ENCODE measurements at places on chromosomes 1 and 21.

DNA sequence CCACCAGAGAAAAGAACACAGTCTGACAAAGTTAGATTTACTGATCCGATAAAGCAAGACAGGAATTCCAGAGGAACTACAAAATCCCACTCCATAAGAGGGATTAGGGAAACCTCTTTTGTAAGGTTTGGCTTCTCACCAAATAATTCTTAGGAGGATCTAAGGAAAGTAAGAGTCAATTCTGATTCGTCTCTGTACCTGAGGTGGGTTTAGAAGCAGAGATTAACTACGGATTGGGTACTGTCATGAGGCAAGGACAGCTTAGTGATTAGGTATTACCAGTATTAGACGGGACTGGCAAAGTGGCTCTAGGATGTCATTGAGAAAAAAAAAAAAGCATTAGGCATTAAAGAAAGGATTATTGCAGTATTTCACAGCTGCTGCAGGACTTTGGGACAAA is 371.7 kb upstream of the BRINP3 start:
- DNase-seq = no peak

GRCh38 chr1:184392067-184392466 is 5.2 kb downstream of the C1orf21 start:
- no peak for DNase-seq

GRCh38 chr1:115685029-115685705 is 43.4 kb downstream of the VANGL1 start:
- no peak for DNase-seq

DNA sequence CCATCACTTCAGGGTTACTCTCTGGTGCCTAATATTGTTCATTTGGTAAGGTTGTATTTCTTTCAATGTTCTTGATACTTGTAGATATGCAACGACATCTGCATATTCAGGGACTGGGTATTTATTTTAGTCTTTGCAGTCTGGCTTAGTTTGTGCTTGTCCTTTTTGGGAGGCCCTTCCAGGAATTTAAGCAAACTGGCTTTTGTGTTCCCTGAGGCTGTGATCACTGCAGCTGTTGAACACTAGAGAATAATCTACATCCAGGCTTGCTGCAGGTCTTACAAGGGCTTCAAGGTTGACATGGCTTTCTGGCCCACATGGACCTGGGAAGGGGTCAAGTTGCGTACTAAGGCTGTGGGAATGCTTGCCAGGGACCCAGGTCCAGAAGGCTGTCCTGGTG is 72.1 kb downstream of the CCDC18 start:
- no peak for DNase-seq

DNA sequence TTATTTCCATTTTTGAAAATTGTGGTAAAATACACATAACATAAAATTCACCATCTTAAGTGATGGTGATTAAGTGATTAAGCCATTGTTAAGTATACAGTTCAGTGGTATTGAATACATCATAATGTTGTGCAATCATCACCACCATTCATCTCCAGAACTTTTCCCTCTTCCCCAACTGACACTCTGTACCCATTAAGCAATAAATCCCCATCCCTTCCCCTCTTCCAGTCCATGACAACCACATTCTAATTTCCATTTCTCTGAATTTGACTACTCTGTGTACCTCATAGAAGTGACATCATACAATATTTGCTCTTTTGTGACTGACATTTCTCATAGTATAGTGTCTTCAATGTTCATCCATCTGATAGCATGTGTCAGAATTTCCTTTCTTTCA is 124.8 kb downstream of the DISC1 start:
- DNase-seq = no peak

DNA sequence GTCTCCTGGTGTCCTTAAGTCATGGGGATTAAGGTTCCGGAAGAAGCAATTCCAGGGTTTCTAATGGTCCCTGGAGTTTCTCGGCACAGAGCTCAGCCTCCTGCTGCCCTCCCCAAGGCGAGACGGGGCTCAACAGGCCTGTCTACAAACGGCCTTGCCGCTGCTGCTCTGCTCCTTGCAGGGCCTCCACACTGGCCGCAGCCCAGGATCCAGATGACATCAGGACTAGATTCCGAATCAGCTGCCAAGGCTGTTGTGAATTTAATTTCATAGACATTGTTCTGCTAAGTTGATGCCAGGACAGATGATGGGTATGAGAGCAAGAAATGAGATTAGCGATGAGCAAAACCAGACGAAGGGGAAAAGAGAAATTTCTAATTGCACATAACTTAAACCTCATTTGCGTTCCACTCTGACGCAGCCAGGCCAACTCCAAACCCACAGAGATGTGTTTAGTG is 103.6 kb upstream of the BACE2 start:
- no peak for DNase-seq

DNA sequence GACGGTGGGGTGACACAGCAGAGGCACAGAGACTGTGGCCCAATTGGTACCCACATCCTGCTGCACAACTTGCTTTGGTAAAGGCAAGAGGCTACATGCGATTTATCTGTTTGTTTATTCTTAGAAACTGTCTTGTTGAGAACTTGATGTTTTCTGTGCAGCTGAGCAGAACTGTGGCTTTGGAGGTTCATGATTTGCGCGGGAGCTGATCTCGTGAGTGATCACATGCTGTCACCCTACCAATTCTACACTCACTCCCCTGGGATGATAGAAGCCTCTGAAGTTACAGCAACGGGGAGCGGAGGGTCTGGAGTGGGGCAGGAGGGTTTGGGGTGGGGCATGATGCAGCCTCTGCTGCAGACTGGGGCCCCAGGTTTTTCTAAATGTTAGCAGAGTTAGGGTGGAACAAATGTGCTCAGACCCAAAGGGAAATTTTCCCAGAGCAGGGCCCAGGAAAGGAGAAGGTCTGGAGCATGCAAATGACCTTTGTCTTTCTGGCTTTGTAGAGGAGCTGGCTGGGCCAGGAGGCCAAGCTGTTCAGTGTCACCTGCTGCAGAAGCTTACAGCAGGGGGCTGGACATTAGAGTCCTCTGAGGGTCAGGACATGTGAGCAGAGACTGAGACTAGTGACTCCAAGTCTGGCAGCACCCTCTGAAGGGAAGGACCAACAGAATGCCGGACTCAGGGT is 83.6 kb downstream of the GRIK3 start:
- DNase-seq = no peak

- no peak for DNase-seq
Measured at GRCh38 chr1:65762081-65762862, 30.4 kb upstream of the PDE4B start.

DNA sequence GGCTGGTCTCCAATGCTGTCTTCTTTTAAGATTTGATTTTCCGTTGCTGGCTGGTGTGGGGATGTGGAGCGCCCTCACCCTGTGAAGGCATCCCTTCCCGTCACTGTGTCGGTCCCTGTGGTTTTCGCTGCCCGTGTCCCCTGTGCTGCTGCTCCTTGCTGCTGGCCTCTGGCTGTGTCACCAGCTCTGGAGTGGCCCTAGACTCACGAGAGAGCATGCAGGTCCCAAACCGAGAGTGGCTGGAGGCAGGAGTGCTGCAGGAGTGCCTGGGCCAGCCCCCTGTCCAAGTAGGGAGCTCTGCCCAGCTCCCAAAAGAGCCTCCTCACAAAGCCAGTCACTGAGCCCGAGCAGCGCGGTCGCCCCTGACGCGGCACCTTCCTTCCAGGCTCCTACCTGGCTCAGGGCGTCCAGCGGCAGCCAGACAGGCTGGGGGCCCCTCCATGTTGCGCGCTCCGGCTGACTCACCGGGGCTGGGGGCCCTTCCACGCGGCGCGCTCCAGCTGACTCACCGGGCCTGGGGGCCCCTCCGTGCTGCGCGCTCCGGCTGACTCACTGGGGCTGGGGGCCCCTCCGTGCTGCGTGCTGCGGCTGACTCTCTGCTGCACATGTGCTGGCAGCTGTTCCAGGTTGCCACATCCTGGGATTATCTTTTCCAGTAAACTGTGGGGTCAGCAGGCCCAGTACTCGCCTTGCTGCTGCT is 106.7 kb upstream of the COL6A1 start:
- no peak for DNase-seq

DNA sequence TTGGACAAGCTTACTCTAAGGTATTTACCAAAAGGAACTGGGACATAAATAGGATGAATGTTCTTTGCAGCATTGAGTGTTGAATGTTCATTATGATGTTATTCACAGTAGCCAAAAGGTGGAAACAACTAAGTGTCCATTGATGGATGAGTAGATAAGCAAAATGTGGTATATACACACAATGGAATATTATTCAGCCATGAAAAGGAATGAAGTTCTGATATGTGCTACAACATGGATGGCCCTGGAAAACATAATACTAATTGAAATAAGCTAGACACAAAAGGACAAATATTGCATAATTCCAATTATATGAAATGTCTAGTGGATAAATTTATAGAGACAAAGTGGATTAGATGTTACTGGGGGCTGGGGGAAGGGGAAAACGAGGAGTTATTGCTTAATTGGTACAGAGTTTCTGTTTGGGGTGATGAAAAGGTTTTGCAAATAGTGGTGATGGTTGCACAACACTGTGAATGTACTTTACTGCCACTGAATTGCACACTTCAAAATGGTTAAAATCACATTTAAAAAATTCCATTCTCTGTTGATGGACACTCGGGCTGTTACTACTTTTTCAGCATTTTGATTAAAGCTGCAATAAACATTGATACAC is 2.9 kb downstream of the MTARC1 start:
- no peak for DNase-seq

DNA sequence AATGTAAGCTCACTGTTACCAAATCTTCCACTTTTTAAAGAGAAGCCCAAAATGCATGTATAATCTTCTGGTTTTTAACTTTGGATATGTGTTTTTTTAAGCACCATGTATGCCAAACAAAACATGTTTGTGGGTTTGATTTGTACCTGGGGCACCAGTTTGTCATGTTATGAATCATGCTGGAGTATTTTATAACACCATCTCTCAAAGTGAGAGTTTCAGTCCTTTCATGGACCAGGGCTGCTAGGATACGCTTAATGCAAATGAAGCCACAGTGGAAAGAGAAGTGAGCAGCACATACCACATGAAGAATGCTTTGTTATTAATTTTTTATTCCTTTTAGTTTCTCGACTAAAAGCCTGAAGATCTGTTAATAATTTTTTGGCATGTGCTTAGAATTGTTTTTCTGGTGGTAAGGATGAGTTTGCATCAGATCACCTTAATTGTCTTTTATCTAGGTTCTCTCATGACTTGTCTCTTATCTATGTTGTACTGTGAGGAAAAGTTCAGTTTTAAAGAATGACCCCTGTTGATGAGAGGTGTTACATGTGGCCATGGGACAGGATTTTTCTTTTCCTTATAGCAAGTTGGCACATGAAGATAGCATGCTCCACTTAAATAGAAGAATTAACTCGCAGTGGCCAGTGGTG is 2.0 kb upstream of the RABGAP1L start:
- DNase-seq = peak; percentile 34

DNA sequence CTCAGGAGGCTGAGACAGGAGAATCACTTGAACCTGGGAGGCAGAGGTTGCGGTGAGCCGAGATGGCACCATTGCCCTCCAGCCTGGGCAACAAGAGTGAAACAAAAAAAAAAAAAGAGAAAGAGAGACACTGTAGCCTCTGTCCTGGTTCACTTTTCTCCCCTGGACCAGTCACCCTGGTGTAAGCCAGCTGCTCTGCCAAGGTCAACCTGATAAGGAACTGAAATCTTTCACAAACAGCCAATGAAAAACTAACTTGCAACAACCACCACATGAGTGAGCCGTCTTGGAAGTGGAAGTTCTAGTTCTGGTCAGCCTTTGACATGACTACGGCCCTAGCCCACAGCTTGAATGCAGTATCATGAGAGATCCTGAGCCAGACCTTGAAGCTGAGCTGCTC is 36.8 kb upstream of the CXADR start:
- no peak for DNase-seq

- no peak for DNase-seq
Measured at GRCh38 chr1:205477759-205478247, 22.0 kb upstream of the BLACAT1 start.

GRCh38 chr1:88891951-88892340 is 579 bp upstream of the GTF2B start:
- no peak for DNase-seq

DNA sequence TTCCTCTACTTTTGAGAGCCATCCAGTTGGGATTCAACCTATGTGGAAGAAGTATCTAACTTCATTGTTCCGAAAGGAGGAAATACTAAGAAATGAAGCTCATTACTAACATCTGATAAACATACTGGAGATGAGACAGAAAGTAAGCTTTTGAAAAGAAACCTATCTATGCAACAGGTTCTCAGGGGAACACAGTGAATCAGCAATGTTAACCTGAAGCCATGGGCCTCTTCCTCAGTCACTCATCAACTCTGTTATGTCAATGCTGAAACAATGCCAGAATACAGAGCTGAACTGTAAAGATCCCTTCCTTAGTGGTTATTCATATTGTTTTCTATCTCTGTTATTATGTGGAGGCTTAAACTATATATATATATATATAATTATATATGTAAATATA is 55.5 kb upstream of the ESRRG start:
- no peak for DNase-seq

- DNase-seq = no peak
Measured at GRCh38 chr21:27423906-27424595, 457.2 kb upstream of the ADAMTS5 start.

GRCh38 chr21:38467911-38468310 is 30.4 kb downstream of the ERG start:
- no peak for DNase-seq

- no peak for DNase-seq
Measured at GRCh38 chr1:198492872-198493271, 47.6 kb downstream of the ATP6V1G3 start.

DNA sequence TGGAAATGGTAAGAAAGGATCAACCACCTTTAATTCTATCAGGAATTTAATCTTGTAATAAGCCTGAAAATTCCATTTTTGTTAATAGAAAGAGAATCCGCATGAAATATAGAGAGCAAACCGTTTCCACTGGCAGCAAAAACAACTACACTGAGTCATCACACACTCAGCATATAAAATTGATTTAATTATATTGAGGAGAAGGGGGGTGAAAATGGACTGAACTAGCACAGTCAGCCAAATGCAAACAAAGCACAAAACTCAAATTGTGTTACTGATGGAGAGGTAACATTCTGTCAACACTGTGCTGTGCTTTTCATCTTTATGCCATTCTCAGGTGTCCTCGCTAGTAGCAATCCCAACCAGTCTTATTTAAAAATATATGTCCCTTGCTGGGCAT is 1583.9 kb downstream of the MRPL39 start:
- no peak for DNase-seq

GRCh38 chr21:14559102-14559501 is 13.0 kb upstream of the SAMSN1 start:
- no peak for DNase-seq

All from activated naive CD4-positive, alpha-beta T cell treated with anti-CD3 and anti-CD28 coated beads, Interleukin-2, amount 50 U/mL, for 16 hours (primary cell).